ENCODE measurements at places on chromosomes 12 and 14.
A peak's percentile ranks its signal among the peaks of the same experiment; 100 is the strongest.

- no peak for DNase-seq
Measured at GRCh38 chr12:107200394-107200793, 107.0 kb upstream of the CRY1 start.

GRCh38 chr12:4984971-4985370 lies 58.7 kb upstream of the KCNA5 start:
- peak; percentile 38 for DNase-seq

DNA sequence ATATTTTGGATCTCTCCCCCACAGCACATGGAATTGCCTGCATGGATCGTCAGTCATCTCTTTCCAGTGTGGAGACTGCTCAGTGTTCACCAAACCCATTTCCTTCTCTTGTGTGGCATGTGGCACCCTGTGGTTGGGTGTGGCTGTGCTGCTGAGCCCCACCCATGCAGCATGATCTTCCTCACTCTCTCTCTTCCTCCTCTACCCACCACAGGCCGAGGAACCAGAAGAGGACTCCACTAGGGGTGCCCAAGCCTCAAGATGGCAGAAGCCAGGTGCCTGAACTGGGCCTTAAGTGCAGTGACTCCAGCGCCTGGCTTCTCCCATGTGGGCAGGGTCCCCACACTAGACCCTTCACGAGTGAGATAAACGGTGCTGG lies 66.8 kb upstream of the GPR68 start:
- no peak for DNase-seq

GRCh38 chr12:123533672-123534643 lies at the start of gene RILPL1:
RILPL1 (minus strand) TSS chr12:123533719; CDS start chr12:123533482, 237 bp downstream.
- DNase-seq = no peak

DNA sequence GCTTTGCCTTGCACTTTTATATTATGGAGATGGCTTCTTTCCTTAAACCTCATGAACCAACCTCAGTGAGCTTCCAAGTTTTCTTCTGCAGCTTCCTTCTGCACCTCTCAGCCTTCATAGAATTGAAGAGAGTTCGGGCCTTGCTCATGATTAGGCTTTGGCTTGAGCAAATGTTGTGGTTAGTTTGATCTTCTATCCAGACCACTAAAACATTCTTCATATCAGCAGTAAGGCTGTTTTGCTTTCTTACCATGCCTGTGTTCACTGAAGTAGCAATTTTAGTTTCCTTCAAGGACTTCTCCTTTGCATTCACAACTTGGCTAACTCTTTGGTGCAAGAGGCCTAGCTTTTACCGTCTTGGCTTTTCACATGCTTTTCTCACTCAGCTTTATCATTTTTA lies 125.4 kb downstream of the SNAPC1 start:
- DNase-seq = no peak

GRCh38 chr12:61857968-61858367 lies 402.2 kb upstream of the USP15 start:
- DNase-seq = no peak

DNA sequence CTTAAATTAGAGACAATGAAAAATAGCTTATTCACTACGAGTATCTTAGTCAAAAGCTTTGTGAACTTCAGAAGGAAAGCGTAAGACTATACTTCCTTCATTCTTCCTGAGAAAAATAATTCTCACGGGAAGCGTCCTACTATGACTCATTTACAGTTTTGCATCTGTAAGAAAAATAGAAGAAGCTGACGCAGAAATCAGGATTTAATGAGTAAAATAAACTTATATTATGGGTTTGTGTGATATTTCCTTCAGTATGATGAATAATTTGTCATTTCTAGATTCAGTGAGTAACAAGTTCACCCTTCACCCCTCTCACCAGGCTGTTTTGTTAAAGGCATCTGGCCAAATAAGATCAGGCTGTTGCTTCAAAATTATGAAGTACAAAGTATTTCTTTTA lies 17.8 kb upstream of the PDE3A start:
- no peak for DNase-seq

DNA sequence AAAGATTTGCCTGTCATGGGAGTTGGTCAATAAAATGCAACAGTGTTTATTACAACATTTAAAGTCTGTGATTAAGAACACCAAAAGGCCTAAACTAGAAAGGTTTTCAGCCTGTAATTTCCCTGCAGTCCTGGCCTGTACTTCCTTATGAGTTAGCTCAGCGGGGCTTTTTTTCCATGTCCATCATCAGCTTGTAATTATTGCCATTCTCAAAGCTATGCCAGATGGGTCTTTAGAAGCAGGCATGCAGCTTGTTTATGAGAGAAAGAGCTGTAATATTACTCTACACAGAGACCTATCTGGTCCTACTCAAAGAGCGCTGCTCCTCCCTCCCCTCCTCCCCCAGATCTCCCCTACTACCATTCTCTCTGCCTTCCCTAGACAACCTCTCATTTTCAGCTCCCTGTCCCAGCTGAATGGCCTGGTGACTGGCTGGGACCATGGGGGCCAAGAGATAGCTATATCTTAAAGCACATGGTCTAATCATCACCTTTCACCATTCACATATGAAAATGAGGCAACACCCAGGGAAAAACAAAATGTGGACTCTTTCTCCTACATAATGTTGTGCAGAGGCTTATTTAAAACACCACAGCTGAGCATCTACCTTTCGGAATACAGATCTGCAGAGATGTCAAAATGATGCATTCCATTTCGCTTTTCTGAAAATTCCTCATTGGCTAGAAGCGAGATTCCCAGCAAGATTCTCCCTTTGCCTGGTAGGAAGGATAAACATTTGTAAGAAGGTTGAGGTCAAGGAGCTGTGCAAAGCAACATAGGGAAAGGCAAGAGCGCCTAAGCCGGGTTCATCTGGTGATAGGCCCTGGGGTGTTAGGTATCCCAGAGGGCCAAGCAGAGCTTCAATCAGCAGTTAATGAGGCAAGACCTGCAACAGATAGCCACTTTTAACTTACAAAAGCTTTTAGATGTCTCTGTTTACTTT lies 209.7 kb upstream of the CDKN3 start:
- no peak for DNase-seq

- DNase-seq = no peak
Measured at GRCh38 chr14:77238356-77238755, 32.6 kb downstream of the NGB start.

DNA sequence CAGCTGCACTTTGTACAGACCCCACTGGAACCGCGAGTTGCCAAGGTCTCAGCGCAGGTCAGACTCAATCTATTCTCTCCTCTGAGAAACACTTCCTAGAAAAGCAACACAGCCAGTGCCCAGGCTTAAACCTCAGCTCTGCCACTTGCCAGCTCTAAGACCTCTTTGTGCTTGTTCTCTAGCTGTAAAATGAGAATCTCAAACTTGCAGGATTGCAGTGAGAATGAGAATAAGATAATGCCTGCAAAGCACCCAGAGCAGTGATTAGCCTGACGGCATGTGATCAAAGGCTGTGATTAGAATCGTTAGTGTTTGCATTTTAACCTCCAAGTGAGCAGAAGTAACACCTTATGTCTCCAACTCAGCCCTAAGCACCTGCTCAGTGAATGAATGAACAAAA lies 21.3 kb downstream of the ANO2 start:
- DNase-seq = no peak

DNA sequence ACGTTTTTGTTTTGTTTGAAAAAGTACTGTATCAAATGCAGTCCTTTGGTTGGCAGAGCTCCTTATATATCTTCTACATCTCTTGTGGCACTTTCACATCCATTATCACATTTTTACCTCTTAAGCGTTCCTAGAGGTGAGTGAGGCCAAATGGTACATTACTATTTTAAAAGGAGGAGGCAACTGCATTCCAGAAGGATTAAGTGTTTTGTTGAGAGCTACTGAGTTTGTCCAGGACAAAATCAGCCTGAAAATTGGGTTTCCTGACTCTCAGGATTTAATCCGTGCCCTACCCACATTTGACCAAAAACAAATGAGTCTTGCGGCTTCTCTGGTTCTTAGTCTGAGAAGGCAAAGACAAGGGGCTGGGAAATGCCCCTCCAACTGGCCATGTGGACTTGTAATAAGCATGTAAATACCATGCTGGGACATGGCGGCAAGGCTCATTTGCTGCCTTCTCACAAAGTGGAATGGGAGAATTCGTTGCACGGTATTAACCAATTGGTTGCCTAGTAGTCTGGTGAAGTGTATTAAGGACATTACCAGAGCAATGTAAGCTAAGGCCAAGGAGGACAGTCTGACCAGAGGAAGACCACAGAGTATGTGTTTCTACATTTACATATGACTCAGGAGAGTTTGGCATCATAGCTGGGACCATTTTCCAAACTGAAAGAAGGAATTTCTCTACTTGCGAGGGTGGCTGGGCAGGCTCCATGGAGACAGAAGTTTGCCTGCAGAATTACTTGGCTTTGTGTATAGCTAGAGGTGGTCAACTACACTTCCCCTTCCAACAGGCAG lies 175.8 kb upstream of the PLXNC1 start:
- no peak for DNase-seq

DNA sequence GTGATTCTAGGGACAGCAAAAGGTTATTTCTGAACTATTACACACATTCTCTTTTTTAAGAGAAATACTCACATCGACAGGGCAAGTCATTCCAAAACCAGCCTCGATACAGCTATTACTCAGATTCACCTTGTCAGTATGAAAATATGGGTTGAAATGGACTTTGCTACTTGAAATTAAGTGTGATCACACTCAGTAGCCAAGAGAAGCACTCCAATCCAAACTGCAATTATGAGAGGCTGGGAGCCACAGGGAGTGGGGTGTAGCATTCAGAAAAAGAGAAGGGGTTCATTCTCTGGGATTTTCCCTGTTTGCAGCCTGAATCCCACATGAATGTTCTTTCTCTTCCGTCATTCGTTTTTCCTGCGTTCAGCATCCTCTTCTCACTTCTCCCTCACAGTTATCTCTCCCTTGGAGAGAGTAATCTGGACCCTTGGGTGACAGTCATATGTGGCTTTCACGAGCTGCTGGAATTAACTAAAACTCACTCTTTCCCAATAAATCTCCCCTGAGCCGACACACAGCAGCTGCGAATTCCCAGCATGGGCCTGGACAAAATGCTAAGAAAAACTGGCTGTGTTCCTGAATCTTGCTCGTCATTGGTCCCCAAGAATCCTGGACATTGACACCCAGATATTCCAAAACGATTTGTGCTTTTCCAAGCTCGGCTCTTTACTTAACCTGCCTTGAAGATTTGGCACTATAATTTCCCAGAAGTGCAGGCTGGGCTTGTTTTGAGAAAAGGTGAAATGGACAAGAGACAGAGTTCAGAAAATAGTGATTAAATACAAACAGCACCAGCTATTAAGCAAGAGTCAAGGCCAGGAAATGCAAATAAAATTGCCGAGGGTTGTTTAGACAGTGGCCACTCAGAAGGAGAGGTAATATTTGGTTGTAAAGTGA lies 199.5 kb upstream of the PLEKHG7 start:
- DNase-seq = peak; percentile 12

DNA sequence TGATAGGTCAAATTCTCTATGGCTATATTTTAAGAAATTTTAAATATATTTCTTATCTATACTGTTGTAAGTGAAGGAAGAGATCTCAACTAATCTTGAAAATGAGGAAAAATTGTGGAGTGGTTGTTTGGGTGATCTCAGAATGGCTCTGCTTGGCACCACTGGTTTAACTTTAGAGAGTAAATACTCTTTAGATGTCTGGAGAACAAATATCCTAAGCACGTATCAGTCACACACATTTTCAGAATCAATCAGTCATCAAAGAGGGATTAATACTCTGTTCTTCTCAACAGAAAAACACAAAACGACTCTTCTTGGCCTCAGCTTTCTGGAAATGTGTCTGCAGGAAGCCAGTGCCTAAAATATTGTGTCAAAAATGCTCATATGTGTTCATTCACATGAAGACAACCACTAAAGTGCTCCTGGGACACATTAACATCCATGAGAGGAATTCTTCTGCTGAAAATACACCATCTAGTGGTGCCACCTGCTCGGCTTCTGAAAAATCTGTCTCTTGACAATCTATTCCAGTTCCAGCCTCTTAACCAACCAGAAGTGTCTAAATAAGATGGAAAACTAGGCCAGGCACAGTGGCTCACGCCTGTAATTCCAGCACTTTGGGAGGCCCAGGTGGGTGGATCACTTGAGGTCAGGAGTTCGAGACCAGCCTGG lies 81.1 kb upstream of the CCDC198 start:
- DNase-seq = no peak

DNA sequence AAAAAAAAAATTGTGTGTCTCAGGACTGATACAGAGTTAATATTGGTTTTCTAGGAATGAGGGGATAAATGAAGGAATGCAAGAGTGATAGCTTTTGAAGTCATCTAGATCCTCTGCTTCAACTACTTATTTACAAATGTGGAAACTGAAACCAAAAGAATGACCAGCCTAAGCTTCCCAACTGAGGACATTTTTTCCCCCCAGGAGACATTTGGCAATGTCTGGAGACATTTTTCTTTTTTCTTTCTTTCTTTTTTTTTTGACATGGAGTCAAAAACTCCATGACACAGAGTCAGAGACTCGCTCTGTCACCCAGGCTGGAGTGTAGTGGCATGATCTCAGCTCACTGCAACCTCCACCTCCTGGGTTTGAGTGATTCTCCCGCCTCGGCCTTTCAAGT lies 15.3 kb downstream of the DLK1 start:
- no peak for DNase-seq

DNA sequence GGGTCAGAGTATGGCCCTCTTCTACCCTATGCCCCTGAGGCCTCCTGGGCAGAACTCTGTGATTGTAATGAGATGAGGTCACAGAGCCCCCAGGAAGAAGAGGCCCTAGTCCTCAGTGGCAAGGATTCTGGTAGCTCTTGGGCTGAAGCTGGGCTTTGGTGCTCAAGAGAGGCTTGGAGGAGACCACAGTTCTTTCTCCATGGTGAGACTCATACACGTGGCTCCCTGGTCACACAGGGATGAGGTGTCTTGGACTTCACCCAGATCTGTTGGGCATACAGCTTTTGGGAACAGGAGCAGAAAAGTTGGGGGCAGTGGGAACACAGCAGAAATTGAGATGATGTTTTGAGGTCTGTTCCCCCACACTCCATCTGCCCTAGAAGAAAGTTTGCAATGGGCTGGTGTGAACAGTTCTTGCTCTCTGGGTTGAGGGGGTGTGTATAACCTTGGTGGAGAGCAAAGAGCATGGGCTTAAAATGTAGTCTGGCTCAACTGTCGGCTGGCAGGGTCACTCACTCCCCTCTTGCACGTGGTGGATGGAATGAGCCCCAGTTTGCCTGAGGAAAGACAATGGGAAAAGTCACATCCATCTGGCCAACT lies at the start of gene KRT86:
Gene KRT86 (plus strand): TSS at position 125 of the 600 bp plus-strand sequence. CDS start 27,272 bp downstream, outside the sequence.
- no peak for DNase-seq

- no peak for DNase-seq
Measured at GRCh38 chr12:16008421-16008824, 97.3 kb downstream of the DERA start.

GRCh38 chr12:2959505-2960389 lies 550 bp downstream of the TEAD4 start:
- peak; percentile 71 for DNase-seq
